Uterine smooth muscle cell (primary cell): ENCODE measurements at places on chromosomes 16 and 17. TPM values are rescaled to one million over a fixed set of nuclear protein-coding genes. Genes with fewer than 3 reads are reported as not detected.

EVI2B gene
- total RNA-seq: 0.12 TPM in 1 of 2 replicates, not detected in the other

RAD51D gene
- 9.9 and 11.6 TPM in 2 replicates for total RNA-seq

CCL7 gene
- 0.89 TPM in 1 of 2 replicates, not detected in the other for total RNA-seq

P2RX5 gene
- 3.7 and 4.0 TPM in 2 replicates for total RNA-seq

TBX6 gene
- 0.11 and 0.12 TPM in 2 replicates for total RNA-seq

ZKSCAN2 gene
- 4.3 and 5.1 TPM in 2 replicates for total RNA-seq

KRT20 gene
- 0.22 TPM in 1 of 2 replicates, not detected in the other for total RNA-seq

KRTAP4-3 gene
- total RNA-seq: not detected in 2 replicates

USP43 gene
- total RNA-seq: under 0.01 and 0.12 TPM in 2 replicates

MAF gene
- total RNA-seq: 5.8 and 14.9 TPM in 2 replicates

NTN3 gene
- 0.89 and 2.4 TPM in 2 replicates for total RNA-seq

UBTF gene
- total RNA-seq: 42.6 and 43.5 TPM in 2 replicates

TP53TG3B gene
- total RNA-seq: not detected in 2 replicates

C16orf90 gene
- not detected in 2 replicates for total RNA-seq

FGF11 gene
- 0.77 and 1.7 TPM in 2 replicates for total RNA-seq

TIGD7 gene
- 6.3 and 6.4 TPM in 2 replicates for total RNA-seq

SEPTIN12 gene
- total RNA-seq: not detected in 2 replicates

ZCCHC14 gene
- 15.7 and 21.7 TPM in 2 replicates for total RNA-seq

CDH5 gene
- 0.33 and 0.50 TPM in 2 replicates for total RNA-seq

PITPNC1 gene
- 16.7 and 53.1 TPM in 2 replicates for total RNA-seq

APOH gene
- total RNA-seq: not detected in 2 replicates

MYL11 gene
- total RNA-seq: 0.75 TPM in 1 of 2 replicates, not detected in the other

GNG13 gene
- not detected in 2 replicates for total RNA-seq

ANKRD40CL gene
- not detected in 2 replicates for total RNA-seq
